Fibroblast of lung (primary cell): ENCODE measurements at places on chromosomes 2 and 18.

DNA sequence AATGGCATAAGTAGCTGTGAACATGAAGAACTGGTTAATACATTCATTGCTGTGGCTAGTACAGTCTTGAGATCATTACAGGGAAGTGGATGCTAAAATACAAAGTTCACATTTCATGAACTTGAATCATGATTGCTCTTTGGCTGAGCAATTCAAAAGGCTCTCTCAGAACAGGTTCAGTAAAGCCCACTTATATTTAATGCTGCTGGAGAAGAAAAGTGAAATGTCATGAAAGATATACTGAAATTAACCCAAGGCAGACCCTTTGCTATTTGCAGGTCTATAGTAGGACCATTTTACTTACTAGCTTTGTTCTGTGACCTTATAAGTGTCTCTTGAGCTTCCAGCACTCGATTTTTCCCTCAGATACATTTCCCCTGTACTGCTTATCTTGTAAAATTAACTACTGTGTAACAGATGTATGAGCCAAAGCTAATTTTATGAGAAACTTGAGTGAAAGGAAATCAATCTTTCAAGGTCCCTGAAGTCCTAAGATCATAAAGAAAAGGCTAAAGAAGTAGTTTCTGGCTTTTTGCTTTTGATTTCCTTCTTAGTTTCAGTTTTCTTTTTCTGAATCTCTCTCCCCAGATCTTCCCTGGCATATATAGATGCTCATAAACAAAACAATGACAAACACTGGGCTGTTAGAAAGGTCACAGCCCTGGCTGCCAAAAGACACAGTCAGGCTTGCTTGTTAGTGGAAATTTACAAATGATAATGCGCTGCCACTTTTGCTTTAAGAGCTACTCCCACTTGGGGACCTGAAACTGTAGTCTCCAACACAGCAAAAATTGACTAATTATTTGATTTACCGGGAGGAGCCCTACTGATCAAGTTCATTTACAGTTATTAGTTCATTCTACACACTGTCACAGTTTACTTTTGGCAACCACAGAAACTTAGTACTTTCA, 132.7 kb upstream of the XPO1 start:
- peak; percentile 47 for DNase-seq

DNA sequence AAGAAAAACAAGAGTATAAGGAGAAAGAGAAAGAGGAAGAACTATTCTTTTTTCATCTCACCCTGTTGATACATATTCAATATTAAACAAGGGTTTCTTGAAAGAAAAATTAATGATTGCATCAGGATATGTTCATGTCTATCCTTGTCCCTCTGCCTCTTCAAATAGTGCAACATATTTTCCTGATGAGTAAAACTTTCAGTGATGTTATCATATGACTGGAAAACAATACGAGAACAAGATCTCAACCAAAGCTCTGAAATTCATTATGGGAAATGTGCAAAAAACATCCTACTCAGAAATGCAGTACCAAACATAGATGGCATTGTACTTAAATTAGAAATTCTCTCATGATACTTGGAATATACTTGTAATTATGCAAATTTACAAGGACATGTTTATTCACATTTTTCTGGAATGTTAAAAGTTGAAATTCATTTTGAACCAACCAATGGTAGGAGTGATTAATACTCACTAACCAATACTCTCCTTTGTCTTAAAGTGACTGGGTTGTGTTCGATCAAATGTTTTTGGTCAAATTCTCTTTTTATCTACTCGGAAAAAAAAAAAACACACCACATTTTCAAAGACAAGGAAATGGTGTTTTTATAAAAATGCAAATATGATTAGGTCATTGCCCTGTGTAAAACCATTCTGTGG, 148.9 kb upstream of the GULP1 start:
- DNase-seq = peak; percentile 37

DNA sequence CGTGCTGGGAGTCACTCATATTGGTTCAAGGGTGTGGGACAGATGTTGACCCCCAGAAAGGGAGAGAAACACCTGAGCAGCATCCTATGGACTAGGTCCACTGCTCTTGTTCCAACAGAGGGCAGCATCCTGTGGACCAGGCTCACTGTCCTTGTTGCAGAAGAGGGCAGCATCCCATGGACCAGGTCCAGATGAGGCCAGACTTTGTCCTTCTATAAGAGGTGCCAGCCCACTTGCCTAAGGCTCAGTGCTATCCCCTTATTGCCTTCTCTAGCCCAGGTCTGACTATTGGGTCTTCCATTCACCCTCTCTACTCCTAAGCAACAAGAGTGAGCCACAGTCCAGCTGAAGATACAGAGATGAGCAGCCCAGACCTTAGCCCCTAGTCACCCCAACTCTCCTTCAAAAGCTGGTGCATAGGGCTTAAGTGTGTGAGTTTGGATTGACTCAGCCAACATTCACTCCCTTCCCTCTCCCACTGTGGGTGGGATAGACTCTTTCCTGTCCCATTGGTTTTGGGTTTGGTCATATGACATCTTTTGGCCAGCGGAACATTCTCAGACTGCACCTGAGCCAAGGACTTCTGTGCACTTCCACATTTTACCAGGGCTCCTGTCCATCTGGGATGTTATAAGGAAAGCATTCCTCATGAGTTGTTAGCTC, 132.4 kb upstream of the GPC1 start:
- DNase-seq = no peak

DNA sequence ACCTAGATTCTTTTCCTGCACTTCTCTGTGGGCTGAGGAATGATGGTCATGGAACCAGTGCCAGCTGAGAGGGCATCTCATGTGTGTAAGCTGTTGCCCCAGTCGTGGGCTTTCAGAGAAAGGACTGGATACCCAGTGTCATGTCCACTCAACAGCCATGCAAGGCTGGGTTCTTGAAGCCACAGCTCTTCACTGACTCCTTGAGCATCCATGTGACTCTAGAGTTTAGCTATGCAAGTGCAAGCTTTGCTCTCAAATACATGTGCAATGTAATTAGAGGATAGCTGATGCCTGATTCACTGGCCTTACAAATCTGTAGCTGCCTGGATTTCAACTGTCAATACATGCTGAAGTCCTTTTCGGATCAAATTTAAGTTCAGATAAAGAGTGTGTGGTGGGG, 46.8 kb upstream of the EML6 start:
- DNase-seq = peak; percentile 55

- DNase-seq = no peak
These were observed 55.4 kb downstream of the EML4 start for GRCh38 chr2:42224422-42225067.

GRCh38 chr2:59538398-59538911, 1015.0 kb downstream of the BCL11A start:
- DNase-seq = no peak
